ENCODE measurements at places on chromosomes 1 and 21.

GRCh38 chr21:25965951-25966707 lies 204.4 kb downstream of the APP start:
- DNase-seq = no peak

GRCh38 chr1:65773391-65774123 lies 19.1 kb upstream of the PDE4B start:
- DNase-seq = no peak

DNA sequence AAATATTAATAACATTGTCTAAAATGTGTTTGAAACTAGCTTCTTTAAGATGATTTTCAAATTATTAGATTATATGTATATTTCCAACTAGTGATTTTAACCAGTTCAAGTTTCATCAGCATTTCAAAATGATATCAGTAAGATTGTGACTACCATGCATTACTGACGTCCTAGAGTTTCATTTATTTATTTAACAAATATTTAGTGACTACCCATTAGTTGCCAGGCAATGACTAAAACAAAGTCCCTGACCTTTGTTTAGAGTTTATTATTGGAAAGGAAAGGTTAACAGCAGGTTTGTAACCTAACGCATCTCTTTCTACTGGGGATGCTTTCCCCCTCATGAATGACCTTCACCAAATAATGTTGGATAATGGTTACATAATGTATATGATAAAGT lies 7.6 kb upstream of the C4BPB start:
- DNase-seq = no peak

DNA sequence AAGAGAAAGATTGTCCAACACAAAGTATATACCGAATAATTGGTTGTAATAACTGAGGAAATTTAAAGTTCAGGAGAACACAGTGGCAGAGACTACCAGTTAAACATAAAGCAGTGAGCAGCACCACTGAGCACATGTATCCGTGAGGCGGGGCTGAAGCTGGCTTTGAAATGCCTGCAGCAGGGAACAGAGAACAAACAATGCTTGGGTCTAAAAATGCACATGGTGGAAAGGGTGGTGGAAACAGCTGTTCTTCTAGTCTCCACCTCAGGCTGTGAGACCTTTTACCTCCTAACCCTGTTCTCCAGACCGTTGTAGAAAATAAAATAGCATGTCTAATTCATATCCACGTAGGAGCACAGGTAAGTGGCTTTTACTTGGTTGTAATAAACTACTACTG lies 7.7 kb upstream of the GNG4 start:
- no peak for DNase-seq

DNA sequence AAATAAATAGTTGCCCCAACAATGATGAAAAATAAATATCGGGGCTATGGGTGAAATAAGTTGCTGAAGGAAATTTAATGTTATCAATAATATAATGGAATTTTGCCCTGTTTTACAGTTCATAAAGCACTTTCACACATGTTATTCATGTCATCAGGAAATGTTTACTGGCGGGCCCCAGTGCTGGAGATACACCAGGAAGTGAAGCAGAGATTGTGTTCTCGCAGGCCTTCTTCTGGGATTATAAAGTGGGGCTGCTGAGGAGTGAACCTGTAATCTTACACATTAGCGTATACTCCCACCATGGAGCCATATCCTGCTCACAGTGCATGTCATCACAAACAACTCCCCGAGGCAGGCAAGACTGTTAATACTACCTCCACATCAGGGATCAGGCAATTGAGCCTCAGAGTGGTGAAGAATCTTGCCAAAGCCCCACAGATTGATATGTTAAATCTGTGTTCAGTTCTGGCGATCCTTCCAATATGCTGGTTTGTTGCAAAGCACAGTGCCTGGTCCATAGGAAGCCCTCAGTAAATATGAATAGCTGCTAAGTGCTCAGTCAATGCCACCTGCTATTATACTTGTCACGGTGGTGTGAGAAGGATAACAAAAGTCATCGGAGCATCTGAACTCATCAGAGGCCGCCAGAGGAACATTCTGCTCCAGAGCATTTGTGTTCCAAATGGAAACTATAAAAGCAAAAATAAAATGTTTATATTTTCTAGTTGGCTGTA lies 104.4 kb upstream of the UBE2U start:
- no peak for DNase-seq

DNA sequence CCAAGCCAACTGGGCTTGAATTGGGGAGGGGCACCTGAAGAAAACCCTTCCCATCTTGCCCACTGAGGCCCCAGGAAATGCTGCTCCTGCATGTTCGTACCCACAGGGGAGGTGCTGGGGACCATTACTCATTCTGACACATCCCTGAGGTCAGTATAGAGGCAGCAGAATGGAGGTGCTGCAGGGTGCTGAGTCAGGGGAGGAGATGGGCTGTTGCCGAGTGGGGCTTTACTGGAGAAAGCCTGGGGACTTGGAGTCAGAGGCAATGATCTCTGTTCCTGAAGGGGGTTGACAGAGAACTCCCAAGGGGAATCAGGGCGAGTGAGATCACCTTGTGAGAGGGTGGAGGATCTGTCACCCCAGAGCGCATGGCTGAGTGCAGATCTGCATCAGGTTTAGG lies 40.2 kb upstream of the KCNA10 start:
- no peak for DNase-seq

Measured in BE2C (cell line).